ENCODE measurements at places on chromosomes 7 and 10. TPM values are rescaled to one million over a fixed set of nuclear protein-coding genes. Genes with fewer than 3 reads are reported as not detected.
A peak's percentile ranks its signal among the peaks of the same experiment; 100 is the strongest.

- H3K27me3 ChIP-seq = peaks cover 20% of the 10 kb centered on the region
- H3K36me3 ChIP-seq = no peaks in the 10 kb centered on the region
- DNase-seq = no peak
- H3K4me3 ChIP-seq = no peak overlapping the region
- H3K4me1 ChIP-seq = no peaks in the 10 kb centered on the region
- H3K27ac ChIP-seq = no peak overlapping the region
Observed at GRCh38 chr7:137755846-137756651, 90.7 kb downstream of the DGKI start.

DNA sequence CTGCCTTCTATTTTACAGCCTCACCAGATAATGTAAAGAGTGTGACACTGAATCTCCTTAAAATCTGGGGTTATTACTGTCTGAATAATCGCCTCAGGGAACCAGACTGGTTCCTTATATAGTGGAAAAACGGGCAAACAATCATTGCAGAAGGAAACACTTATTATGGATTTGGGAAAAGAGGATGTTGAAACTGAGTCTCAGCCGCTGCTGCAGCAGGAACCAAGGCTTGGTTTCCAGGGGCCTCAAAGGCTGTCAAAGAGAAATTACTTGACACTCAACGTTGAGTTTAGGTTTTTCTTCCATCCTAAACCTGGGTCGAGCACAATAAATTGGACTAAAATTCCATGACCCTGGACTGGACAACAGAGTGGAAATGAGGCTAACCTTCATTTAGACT, 103.8 kb upstream of the AHR start:
- no peak overlapping the region for H3K4me3 ChIP-seq
- no peaks in the 10 kb centered on the region for H3K4me1 ChIP-seq
- no peaks in the 10 kb centered on the region for H3K36me3 ChIP-seq
- H3K27ac ChIP-seq = no peak overlapping the region
- DNase-seq = no peak
- no peaks in the 10 kb centered on the region for H3K27me3 ChIP-seq

- H3K4me3 ChIP-seq = no peak overlapping the region
- no peaks in the 10 kb centered on the region for H3K36me3 ChIP-seq
- H3K27me3 ChIP-seq = no peaks in the 10 kb centered on the region
- H3K4me1 ChIP-seq = peaks cover 34% of the 10 kb centered on the region
- H3K27ac ChIP-seq = peak overlapping the region; percentile 55
Observed at GRCh38 chr7:38368191-38368605, 94.8 kb upstream of the TARP start.

DNA sequence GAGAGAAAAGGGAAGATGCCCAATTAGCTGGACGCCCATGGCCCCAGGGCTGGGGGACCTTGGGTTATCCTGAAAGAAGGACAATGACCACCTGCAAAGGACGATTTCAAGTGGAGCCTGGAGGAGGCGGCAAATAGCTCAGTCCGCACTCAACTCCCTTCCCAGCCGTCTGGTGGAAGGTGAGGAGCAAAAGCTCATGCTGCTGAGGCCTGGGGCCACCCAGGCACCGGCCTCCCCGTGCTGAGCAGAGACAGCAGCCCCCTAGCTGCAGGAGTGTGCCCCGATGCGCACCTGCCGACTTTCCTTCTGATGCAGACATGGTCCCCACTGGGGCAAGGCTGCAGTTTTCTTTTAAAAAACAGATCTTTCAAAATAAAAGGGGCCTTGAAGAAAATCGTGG, 7.9 kb downstream of the FAM20C start:
- H3K4me1 ChIP-seq = peaks cover 14% of the 10 kb centered on the region
- no peak for DNase-seq
- H3K4me3 ChIP-seq = no peak overlapping the region
- H3K36me3 ChIP-seq = peaks cover 89% of the 10 kb centered on the region
- H3K27me3 ChIP-seq = no peaks in the 10 kb centered on the region

- peak; percentile 84 for DNase-seq
- peak overlapping the region; percentile 79 for H3K27ac ChIP-seq
- peak overlapping the region; percentile 86 for H3K4me3 ChIP-seq
- peaks cover 23% of the 10 kb centered on the region for H3K36me3 ChIP-seq
Observed at GRCh38 chr7:73682745-73683055, 553 bp downstream of the DNAJC30 start.

- H3K27me3 ChIP-seq = no peaks in the 10 kb centered on the region
- peaks cover 9% of the 10 kb centered on the region for H3K4me1 ChIP-seq
- no peak for DNase-seq
- H3K36me3 ChIP-seq = no peaks in the 10 kb centered on the region
- H3K4me3 ChIP-seq = no peak overlapping the region
Observed at GRCh38 chr7:128963327-128963757, 25.6 kb downstream of the IRF5 start.

DNA sequence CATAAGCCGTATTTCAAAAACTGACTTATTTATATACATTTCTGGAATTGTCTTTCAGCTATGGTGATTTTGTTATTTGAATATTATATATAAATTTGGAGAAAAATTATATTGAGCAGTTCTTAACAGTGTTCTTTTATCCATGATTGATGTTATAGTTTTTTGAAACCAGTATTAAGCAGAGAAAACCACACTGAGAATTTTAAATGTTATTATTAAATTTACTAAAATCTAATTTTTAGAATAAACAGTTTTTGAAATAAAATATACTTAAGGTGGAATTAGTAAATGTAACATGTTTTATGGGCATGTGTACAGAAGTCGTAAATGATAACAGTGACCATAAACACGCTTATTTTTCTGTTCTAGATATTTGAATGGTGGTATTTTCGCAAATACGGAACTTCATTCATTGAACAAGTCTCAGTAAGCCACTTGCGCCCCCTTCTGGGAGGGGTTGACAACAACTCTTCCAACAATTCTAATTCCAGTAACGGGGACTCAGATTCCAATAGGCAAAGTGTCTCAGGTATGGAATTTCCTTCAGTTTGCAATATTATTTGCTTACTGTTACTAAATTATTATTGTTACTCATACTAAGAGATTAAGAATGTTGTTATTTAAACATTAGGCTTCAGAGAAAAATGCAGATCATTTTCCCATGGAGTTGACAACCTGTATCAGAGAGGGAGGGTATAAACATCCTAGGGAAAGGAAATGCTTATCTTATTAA, 166.1 kb downstream of the ST7 start:
- H3K27me3 ChIP-seq = no peaks in the 10 kb centered on the region
- no peaks in the 10 kb centered on the region for H3K36me3 ChIP-seq
- no peak overlapping the region for H3K4me3 ChIP-seq
- H3K27ac ChIP-seq = no peak overlapping the region

DNA sequence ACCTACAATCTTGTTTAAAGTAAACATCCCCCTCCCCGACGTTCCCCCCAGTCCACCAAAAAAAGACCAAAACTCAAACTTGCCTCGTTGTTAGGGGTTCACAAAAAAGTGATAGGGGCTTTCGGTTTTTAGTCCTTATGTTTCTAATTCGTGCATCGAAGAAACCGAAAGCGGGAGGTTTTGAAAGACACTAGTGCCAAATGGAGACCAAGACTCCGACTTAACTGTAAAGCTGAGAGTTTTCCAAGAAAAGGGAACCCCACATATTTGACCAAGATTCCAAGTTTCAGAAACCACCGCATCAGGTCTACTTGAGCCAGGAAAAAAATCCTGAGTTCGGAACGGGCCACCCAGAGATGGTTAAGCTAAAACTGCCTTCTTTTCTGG, 534 bp downstream of the PSMA2 start:
- peak overlapping the region; percentile 90 for H3K4me3 ChIP-seq
- peaks cover 55% of the 10 kb centered on the region for H3K4me1 ChIP-seq
- peaks cover 24% of the 10 kb centered on the region for H3K36me3 ChIP-seq
- H3K27ac ChIP-seq = peak overlapping the region; percentile 79

SFRP5 gene
- total RNA-seq = 0.24 TPM

CPVL gene
- total RNA-seq = 37.8 TPM

CREB5 gene
- 19.9 TPM for total RNA-seq

TMEM225B gene
- 0.60 TPM for total RNA-seq

ENTPD7 gene
- 17.1 TPM for total RNA-seq

FGF8 gene
- total RNA-seq = not detected

C10orf105 gene
- 1.0 TPM for total RNA-seq

LDB3 gene
- total RNA-seq = 1.5 TPM

Data from left lung (tissue), 14 donors.